ENCODE measurements at places on chromosomes 6 and 20.

- no peak for DNase-seq
Measured at GRCh38 chr6:3882866-3883265, 33.7 kb downstream of the FAM50B start.

- no peak for DNase-seq
Measured at GRCh38 chr6:113171882-113172281, 685.3 kb upstream of the MARCKS start.

GRCh38 chr20:61728786-61729770 lies 336.6 kb downstream of the TAF4 start:
- no peak for DNase-seq

DNA sequence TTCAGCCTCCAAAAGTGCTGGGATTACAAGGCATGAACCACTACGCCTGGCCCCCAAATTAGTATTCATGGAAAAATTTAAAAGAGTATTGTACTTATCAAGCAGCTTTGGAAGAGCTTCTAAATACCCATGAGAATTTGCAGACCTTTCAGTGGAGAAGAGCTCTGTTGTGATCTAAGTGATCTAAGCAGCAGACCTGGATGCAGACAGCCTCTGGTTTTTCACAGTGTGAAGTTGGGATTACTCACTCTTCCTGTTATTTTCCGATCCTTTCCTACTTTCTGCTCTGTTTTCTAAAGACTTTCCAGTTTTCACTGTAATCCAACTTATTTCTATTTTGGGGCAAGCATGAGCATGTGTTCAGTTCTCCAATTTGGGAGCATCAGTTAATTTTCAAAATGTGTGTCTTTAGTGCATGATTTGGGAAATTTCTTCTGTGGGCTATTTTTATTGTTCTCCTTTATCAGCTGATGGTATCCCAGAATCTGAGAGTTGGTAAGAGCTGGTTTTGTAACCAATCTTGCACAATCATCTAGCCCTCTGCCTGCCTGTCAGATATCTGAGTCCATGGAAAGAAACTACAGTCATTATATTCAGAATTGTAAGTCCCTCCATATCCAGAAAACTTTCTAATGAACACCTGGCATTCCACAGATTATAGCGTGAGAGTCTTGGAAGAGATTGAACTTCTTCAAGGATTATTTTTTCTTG lies 207.7 kb upstream of the DTNBP1 start:
- no peak for DNase-seq

GRCh38 chr20:52748285-52748932 lies 223.7 kb upstream of the TSHZ2 start:
- no peak for DNase-seq

- DNase-seq: no peak
Measured at GRCh38 chr6:44868335-44868668, 459.8 kb upstream of the RUNX2 start.

DNA sequence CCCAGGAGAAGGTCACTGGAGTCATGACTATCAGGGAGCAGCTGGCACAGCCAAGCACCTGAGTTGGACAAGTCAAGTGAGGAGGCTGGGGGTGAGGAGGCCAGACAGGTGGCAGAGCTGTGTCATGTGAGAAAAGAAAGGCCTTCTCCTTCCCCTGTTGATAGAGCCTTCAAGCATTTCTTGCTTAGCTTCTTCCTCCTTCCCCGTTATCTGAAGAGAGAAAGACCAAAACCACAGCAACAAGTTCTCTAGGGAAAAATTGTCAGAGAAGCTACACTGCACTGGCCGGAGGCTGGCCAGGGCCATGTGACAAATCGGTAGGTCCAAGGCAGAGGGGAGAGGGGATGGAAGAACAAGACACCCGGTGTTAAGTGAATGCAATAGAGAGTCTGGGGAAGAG lies 202.1 kb upstream of the PRDM1 start:
- DNase-seq: no peak

GRCh38 chr6:5464099-5464885 lies 203.0 kb downstream of the FARS2 start:
- DNase-seq: no peak

DNA sequence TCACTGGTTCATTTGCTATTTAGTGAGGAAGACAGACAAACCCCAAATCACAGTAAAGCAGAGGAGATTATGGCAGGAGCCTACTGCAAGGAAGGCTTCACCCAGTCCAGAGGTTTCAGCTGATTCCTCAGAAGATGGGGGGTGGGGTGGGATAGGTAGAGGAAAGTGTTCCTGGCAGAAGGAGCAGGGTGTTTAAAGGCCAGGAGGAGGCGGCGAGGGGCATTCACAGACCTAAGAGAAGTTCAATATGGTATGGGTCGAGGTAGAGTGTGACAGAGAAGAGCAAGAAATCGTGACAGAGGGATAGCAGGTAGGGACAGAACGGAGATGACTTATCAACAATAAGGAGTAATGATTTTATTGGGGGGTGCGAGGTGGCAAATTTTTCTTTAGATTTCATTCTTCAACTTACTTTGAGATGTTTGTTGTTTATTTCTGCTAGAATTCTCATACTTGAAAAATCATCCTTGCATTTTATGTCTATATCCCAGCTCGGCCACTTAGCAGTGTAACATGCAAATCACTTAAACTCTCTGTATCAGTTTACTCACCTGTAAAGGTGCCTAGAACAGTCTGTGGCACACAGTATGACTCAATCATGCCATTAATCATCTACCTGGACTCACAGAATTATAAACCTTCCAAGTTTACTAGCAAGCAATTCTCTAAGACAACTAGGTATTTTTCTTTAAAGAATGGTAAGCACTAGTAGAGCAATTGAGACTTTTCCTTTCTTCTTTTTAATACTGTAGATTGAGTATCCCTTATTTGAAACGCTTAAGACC lies 176.7 kb downstream of the REV3L start:
- no peak for DNase-seq

GRCh38 chr20:3847429-3847940 lies 851 bp downstream of the MAVS start:
- DNase-seq: no peak

GRCh38 chr6:130547723-130548122 lies 181.9 kb downstream of the TMEM200A start:
- DNase-seq: no peak

- DNase-seq: no peak
Measured at GRCh38 chr6:144189351-144189750, 39.0 kb downstream of the STX11 start.

- DNase-seq: no peak
Measured at GRCh38 chr6:80553071-80553740, 446.7 kb downstream of the BCKDHB start.

- no peak for DNase-seq
Measured at GRCh38 chr20:40703975-40704530, 15.0 kb upstream of the MAFB start.

DNA sequence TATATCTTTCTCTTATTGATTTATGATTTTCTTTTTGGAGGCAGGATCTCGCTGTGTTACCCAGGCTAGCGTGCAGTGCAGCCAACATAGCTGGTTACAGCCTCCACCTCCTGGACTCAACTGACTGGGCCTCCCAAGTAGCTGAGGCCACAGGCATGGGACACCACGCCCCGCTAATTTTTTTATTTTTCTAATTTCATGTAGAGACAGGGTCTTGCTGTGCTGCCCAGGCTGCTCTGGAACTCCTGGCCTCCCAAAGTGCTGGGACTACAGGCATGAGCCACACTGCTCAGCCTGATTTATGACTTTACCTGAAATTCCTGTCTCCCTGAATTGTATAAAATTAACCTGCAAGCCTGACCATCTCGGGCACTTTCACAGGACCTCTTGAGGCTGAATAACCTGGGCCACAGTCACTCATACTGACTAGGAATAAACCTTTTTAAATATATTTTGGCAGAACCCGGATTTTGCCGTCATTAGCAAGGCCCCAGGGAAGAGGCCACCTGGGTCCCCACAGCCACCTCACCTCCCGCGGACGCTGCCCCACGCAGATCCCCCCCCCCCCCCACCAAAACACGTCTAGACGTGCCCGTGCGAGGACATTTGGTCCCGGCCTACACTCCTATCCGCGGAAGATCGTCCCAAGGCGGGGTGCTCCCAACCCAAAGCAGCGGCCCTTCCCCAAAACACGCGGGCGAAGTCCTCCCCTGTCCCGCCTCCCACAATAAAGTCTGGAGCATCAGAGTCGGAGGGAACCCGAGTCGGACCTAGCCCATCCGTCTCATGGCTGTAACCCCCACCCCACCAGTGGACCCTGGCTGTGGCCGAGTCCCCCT lies 902 bp downstream of the ZNF337 start:
- no peak for DNase-seq

- no peak for DNase-seq
Measured at GRCh38 chr6:68740828-68741500, 105.9 kb downstream of the ADGRB3 start.

- DNase-seq: no peak
Measured at GRCh38 chr6:126312013-126312665, 27.8 kb upstream of the CENPW start.

DNA sequence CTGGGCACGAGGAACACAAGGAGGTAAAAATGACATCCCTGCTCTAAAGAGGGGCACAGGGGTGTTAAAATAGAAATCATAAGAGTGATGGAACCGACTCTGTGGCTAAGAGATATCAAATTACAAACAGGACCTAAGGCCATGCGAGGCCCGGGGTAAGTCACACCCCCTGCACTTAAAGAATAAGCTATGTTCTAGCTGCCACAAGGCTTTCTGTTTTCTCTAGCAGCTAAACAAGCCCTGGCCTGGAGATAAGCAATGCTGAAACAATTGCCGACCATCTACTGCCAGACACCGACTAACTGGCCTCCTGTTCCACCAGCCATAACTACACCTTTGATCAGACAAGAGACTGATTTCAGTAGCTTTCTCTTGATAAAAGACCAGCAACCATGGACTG lies 32.4 kb downstream of the MDGA1 start:
- DNase-seq: no peak

DNA sequence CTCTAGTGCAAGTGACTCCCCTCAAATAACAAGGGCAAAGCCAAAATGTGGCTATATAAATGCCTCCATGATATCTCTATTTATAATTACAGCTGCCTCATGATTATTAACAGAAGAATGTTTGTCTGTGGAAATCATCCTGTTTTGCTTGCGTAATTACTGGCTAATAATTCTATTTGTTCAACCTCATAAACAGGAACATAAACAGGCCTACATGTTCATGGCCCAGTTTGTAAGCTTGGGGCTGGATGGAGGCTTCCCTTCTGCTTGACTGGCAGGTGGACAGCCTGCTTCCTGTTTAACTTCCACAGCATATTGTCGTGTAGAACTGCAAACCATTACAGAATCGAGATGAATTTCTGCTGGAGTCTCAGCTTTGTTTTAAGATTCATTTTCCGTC lies 766.0 kb upstream of the MAP3K7 start:
- DNase-seq: no peak

GRCh38 chr6:12051861-12052368 lies 39.8 kb downstream of the HIVEP1 start:
- no peak for DNase-seq

- no peak for DNase-seq
Measured at GRCh38 chr6:49082611-49083010, 380.4 kb downstream of the MMUT start.

- no peak for DNase-seq
Measured at GRCh38 chr6:163293286-163293685, 121.2 kb upstream of the QKI start.

DNA sequence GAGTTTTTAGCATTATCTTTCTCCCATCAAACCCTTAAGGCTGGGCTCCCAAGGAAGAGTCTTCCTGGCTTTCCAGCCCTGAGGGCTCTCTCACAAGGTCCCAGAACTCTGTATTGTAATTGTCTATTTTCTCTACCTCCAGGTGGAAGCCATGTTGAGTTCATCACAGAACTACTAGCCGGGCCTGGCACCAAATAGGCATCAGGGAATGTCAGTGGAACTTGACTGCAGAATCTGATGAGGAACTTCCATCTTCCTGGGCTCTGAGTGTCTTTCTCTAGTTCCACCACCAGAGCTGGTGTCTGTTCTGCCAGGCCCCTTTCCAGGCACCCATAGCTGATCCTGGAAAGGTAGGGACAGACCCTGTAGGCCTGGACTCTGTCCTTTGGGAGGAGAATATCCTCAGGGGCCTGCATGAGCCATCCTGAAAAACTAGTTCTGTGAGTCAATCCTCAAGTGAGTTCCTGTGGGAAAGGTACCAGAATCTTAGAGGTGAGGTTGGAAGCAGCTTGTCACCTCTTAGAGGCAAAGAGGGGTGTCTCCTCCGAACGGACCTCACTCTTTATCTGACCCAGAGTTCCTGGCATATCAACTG lies 11.1 kb upstream of the TOP1 start:
- DNase-seq: no peak

DNA sequence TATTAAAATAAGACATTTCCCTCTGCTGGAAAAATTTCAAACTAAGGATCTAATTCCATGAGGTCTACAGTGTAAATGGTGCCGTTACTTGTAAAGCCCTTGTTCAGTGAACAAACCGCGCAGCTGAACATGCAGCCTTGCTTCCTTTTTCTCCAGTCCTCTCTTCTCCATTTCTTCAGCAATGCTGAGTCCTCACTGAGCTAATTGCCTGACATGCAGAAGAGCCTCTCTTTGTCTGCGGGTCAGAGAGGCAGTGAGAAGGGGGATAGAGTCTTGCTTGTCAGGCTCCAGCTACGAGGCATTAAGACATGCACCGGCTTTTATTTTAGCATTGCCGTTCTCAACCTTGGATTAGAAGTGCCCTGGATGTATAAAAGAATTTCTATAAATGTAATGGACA lies 25.7 kb downstream of the ZDHHC14 start:
- no peak for DNase-seq

DNA sequence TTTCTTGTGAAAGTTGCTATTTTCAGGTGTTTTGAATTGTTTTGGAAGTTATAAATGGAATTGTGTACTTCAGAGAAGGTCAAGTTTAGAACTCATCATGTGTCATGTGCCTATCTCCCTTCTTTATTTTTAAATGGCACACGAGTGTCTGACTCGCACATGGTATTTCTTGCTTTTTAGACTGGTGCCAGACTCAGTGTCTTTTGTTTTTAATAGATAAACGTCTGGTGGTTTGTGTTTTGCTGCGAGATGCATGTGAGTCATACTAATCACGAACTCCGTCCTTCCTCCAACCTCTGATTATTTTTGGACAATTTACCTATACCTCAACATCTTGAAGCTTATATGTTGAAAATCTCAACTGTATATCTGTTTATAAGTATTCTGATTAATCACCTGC lies 292.1 kb downstream of the CDKAL1 start:
- DNase-seq: peak; percentile 6

GRCh38 chr6:2734488-2735166 lies 16.1 kb downstream of the MYLK4 start:
- no peak for DNase-seq

DNA sequence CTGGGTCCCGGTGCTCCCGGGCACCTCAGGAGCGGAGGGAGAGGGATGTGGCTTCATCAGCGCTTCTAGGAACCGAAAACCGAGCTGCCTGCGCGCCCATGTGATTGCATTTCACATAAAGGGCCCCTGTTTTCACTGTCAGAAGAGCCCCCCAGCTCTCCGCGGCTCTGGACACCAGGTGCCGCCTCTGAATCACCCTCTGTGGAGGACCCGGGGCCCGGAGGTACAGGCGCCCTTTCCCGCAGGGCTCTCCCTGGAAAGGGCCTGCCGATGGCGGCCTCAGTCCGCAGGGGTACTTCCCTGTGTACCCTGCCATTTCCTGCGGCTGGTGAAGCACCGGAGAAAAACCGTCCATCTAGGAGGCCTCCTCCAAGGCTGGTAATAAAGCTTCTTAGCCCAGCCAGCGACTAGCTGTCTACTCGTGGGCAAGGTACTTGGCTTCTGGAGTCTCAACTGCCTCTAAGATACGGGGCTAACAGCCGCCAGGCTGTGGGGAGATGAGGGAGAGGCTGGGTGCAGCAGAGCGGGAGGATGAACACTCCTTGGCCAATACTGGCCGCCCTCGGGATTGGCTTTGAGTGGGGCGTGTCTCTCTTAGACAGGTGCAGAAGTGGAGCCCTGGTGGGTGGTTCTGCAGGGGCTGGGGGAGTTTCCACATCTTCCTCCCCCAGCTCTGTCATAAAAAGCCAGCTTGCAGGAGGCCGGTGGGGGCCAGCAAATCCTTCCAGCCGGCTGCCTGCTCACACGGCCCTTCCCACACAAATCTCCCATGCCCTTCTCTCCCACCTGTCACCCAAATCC lies 1.6 kb downstream of the PPP1R16B start:
- DNase-seq: no peak

All from RCC 7860 (cell line).